ENCODE measurements at places on chromosomes 11 and 22. TPM values are rescaled to one million over a fixed set of nuclear protein-coding genes. Genes with fewer than 3 reads are reported as not detected.

Gene SAA2
- not detected for total RNA-seq

Gene KRTAP5-9
- total RNA-seq, result not detected

Gene FLRT1
- not detected for total RNA-seq

Gene OR6T1
- total RNA-seq, result not detected

Gene MRGPRE
- 0.17 TPM for total RNA-seq

Gene WBP2NL
- total RNA-seq, result not detected

Gene LYVE1
- 0.27 TPM for total RNA-seq

Gene RIMBP3B
- total RNA-seq, result 0.67 TPM

Gene ISX
- not detected for total RNA-seq

Gene SHANK2
- total RNA-seq, result 8.5 TPM

Gene TBC1D22A
- total RNA-seq, result 8.9 TPM

Gene NPAS4
- total RNA-seq, result not detected

Gene POTEH
- not detected for total RNA-seq

Gene KCNJ1
- not detected for total RNA-seq

Gene ARFGAP3
- 23.8 TPM for total RNA-seq

Gene BRMS1
- total RNA-seq, result 102 TPM

Gene CDC42BPG
- total RNA-seq, result 1.7 TPM

Gene CD248
- not detected for total RNA-seq

Gene HTATIP2
- 212 TPM for total RNA-seq

Gene OR10A2
- not detected for total RNA-seq

Gene MYOD1
- total RNA-seq, result not detected

Gene XPNPEP3
- 5.7 TPM for total RNA-seq

Gene TSPAN32
- total RNA-seq, result not detected

Gene MYRF
- 20.8 TPM for total RNA-seq

Gene TSSK2
- not detected for total RNA-seq

Gene MYO7A
- 1.5 TPM for total RNA-seq

Gene PHETA2
- not detected for total RNA-seq

Gene SMC1B
- not detected for total RNA-seq

Gene KRTAP5-2
- total RNA-seq, result not detected

Gene WNT7B
- 82.1 TPM for total RNA-seq

Gene MMP1
- total RNA-seq, result 1.1 TPM
